ENCODE measurements at places on chromosomes 5 and 9. TPM values are rescaled to one million over a fixed set of nuclear protein-coding genes. Genes with fewer than 3 reads are reported as not detected.

DNA sequence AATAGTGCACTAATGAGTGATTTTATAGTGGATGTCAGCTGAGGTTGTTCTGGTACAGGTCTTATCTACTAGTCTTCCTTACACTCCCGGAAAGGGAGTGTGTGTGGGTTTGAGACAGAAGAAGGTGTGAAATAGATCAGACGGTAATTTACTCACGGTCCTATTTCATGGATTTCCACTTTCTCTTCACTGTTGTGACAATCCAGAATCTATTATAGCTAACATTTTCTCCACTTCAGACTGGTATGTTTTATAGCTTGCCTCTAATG is 7.0 kb upstream of the C9 start:
- DNase-seq: no peak

The AK3 gene
- 42.2 TPM for total RNA-seq

- no peak for DNase-seq
Measured at GRCh38 chr5:168914491-168914890, 335.3 kb upstream of the PANK3 start.

The CORO2A gene
- 0.55 TPM for total RNA-seq

DNA sequence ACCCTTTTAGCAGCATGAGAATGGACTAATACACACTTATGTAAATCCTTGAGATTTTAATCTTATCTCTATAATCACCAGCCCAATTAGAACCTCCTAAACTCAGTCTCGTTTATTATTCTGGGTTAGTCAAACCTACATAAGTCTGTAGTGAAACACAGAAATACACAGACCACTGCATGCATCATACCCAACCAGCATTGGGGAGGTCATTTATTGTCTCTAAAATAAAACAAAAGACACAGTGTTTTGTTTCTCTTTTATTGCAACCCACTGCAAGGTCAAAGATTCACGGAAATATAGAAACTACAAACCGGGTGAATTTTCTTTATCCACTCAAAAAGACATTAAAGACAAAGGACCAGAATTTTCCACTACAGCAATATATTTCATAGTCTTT is 188.1 kb upstream of the EFNA5 start:
- DNase-seq: no peak

- DNase-seq: no peak
Measured at GRCh38 chr5:87136096-87136495, 131.6 kb upstream of the RASA1 start.

The CDC25C gene
- total RNA-seq: 29.5 TPM

DNA sequence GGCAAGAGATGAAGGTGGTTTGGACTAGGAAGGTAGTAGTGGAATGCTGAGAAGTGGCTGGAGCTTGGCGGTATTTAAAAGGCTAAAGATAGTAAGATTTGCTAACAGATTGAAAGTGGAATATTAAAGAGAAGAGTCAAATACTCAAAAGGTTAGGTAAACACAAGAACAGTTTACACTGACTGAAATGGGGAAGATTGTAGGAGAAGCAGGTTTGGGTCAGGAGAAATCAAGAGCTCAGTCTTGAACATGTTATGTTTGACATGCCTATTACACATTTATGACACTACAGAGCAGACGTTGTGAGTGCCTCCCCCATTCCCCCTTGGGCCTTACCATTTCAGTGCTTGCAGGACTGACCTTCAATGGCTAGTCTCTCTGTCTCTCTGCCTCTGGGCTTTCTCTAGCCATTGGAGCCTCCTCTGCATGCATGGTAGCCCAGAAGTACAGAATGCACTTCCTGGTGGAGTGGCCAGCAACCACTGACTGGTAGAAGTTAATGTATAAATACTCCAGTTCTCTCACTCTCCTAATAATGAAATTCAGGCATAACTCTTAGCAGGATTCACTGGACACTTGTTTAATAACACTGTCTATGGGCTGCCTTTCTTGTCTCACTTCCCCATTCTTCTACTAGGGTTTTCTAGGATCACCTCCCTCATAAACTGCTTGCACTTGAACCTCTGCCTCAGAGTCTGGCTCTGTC is 56.8 kb downstream of the HMGCS1 start:
- DNase-seq: no peak

The GGTA1 gene
- total RNA-seq: not detected

The SPAG8 gene
- 0.20 TPM for total RNA-seq

GRCh38 chr5:173326501-173326960 is 1.7 kb downstream of the STC2 start:
- peak; percentile 76 for DNase-seq

GRCh38 chr9:109403116-109403515 is 82.3 kb upstream of the EPB41L4B start:
- no peak for DNase-seq

The SVEP1 gene
- total RNA-seq: 0.18 TPM

DNA sequence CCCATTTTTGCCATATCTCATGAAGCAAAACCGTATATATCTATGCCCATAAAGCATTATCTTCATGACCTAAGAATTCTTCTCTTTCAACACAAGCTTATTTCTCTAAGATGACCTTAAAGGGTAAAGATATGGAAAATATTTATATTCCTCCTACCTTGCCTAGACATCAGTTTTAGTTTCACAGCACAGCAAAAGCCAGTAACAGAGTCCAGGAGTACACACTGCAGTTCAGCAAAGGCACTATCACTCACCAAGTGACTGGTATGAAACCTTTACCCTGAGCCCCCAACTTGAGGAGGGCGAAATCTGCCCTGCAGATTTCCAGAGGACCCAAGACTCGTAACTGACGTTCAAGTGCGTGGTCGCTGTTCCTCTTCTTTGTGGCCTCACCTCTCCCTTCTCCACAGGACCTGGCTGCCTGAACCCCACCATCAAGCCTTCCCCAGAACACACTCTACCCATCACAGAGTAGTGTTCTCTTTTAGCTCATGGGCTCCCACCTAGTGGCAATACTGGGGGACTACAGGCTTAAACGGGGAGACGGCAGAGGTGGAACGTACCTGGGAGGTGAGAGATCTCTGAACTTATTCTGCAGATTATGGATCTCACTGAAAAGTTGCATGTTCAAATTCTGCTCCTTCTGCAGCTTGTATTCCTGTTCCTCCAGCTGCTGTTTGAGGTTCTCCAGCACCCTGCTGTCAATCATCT is 141.0 kb downstream of the CDK5RAP2 start:
- DNase-seq: no peak

GRCh38 chr5:2003690-2004365 is 121.1 kb upstream of the IRX4 start:
- DNase-seq: no peak

Data from SJCRH30 (cell line).